ENCODE measurements at places on chromosomes 1 and 21.

GRCh38 chr1:109096120-109096519 is 5.6 kb downstream of the TMEM167B start:
- DNase-seq = no peak

DNA sequence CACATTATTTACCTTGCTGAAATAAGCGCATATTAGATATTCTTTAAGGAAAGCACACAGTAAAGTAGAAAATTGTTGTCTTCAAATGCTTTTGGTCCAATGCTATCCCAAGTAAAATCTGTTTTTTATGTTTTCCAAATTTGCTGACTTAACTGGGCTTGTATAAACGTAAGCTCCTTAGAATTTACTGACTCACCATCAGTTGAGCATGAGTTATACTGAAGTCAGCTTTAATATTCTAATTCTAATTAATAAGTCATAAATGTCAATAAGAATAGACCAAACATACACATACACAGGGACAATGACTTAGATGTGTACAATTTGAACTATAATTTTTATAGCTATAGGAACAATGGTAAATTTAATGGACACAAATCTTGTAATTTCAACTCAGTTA is 319.2 kb downstream of the TPR start:
- no peak for DNase-seq

DNA sequence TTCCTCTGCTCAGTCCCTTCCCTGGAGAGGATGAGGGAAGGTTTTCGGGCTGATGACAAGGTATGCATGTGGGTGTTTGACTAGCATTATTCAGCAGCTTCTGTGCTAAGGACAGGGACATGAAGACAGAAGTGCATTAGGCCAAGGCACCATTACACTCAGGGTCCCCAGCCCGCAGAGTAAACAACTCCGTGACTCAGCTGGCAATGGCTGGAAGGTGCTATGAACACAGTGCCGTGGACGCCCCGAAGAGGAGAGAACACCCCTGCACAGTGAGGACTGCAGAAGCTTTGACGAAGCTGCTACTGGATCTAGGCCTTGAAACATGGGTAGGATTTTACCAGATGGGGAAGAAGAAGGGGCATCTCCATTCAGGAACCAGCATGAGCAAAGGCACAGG is 13.7 kb upstream of the EPS8L3 start:
- no peak for DNase-seq

GRCh38 chr1:241654641-241655040 is 2.6 kb downstream of the WDR64 start:
- no peak for DNase-seq

- no peak for DNase-seq
Observed at GRCh38 chr21:36482181-36482580, 2.3 kb upstream of the CLDN14 start.

GRCh38 chr1:46643368-46643775 is 24.8 kb downstream of the ATPAF1 start:
- DNase-seq = no peak

GRCh38 chr1:76868154-76868882 is 1.0 kb downstream of the ST6GALNAC5 start:
- no peak for DNase-seq

GRCh38 chr1:248822148-248823032 is 3.3 kb downstream of the SH3BP5L start:
- DNase-seq = no peak

GRCh38 chr21:45545691-45546531 is 3.7 kb upstream of the SLC19A1 start:
- no peak for DNase-seq

DNA sequence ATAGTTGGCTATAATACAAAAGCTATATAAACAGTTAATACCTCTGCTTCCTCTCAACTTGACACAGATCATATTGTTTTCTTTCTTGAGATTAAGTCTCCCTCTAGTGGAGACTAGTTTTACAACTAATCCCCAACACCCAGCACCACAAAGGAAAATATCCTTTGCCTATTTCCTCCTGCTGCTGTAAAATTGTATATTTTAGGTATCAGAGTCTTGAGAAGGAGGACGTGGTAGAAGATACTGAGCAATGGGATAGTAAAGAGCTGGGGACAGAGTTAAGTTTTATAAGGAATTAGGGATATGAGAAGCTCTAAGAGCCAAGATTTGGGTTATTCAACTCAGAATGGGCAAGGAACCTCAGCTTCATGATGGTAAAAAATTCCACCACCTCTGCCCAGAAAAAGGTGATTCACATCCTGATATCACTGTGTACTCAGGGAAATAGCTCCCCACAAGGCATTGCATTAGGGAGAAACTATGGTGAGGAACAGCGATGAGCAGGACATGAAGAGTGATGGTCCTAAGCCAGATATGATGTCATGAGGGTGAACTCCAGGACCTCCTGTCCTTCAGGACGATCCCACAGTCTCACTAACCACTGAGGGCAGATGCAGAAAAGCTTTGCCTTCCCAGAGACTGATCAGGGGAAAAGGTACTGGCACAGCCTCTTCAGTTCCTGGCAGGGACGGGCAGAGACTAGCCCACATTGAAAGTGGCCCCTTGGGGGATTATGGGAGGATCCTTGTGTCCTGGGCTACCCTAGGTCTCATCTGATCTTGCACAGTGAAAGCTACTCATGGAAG is 14.7 kb upstream of the CFAP126 start:
- no peak for DNase-seq

DNA sequence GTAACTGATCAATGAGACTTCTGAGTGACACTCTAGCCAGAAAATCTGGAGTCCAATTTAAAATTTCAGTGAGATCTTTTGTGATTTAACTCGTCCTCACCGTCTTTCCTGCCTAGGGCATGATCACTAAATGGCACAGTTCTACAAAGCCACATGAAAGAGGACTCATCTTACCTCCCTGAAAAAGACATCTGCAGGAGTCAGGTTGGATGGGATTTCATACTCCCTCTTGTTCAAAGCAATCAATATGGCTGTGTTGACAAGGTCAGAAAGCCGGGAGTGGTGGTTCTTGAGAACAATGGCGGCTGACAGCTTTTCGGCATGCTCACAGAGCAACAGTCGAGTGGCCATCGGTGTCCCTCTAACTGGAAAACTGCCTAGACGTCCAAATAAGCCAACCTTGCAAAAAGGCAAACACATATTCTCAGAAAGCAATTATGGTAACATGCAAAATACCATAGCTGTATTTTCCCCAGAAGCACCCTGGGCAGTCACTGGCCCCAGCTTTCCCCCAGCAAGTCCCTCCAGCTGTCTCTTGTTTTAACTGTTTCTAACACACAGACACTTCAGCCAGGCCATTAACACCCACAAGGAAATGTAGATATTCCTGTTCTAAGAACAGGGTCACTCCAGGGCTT is 36.6 kb upstream of the ACTA1 start:
- DNase-seq = no peak

DNA sequence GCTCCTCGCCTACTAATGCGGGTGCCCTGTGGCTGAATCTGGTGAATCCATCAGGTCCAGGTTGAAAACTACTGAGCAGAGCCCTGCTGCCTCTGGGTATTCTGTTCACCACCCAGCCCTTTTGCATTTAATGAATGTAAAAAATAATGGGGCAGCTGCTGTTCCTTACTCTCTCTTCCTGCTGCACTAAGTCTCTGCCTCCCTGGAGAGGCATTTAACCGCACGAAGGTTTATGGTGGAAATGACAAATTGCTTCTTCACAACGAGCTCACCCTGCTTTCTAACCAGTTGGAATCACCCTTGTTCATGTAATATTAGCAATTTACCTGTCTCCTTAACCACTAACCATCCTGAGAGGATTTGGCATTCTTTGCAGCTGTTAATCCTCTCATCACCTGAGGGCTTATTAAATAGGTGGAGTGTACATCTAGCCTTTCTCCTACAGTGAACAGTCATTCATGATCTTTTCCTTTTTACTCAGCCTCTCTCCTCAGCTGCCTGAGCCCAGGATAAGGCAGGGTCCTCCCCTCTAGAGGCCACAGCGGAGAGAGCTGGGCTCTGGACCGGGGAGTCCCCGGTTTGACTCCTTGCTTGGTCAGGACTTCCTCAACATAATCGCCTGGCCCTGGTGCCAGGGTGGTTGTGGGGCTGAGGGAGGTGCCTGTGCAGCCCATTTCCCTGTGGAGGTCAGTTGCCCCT is 97.6 kb downstream of the NOS1AP start:
- no peak for DNase-seq

GRCh38 chr1:167194182-167194581 is 26.5 kb upstream of the POU2F1 start:
- DNase-seq = no peak

- DNase-seq = no peak
Observed at GRCh38 chr1:7380712-7381111, 390.4 kb upstream of the VAMP3 start.

- DNase-seq = no peak
Observed at GRCh38 chr1:180254854-180255253, 24.8 kb downstream of the LHX4 start.

GRCh38 chr1:70504821-70505193 is 93.7 kb downstream of the CTH start:
- DNase-seq = no peak

GRCh38 chr1:228010921-228011320 is 4.1 kb downstream of the WNT3A start:
- no peak for DNase-seq

- peak; percentile 82 for DNase-seq
Observed at GRCh38 chr1:21293537-21294265, 3.4 kb upstream of the ECE1 start.

GRCh38 chr21:38367646-38368045 is 110.9 kb downstream of the KCNJ15 start:
- DNase-seq = no peak

DNA sequence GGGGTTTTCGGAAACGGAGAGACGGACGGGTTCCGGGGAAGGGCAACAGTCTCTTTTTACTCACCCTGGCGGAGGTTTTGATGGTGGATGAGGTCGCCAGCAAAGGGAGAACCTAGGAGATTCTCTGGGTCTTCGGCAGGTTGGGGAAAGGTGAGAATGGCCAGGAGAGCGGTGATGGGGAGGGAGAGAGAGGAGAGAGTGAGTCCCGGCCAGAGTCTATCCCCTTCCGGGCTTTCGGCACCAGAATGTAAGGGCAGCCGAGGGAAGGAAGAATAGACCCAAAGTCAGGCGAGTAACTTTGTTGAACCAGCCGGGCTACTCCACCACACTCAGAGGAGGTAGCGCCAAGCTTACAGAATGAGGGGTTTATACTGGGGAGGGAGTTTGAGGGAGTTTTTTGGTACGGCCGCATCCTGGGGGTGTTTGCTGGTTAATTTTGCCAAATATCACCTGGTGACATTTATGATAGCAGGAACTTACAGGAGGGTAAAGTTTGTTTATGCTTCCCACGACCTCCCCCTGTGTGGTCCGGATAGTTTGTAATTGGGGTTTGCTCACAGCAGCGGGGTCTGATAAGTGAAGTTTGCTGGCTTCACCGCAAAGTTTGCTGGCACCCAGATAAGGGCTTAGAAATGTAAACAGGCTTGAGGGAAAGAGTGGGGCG is 141.1 kb upstream of the ETV3 start:
- no peak for DNase-seq

DNA sequence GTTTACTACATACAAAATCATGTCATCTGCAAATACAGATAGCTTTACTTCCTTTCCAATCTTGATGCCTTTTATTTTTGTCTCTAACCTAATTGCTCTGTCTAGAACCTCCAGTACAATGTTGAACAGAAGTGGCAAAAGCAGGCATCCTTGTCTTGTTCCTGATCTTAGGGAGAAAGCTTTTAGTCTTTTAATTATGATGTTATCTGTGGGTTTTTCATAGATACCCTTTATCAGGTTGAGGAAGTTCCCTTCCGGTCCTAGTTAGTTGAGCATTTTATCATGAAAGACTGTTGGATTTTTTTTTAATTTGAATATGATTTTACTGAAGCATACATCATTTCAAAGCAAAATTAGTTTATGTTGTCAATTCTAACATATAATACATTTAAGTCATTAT is 45.7 kb upstream of the DISC1 start:
- DNase-seq = no peak

DNA sequence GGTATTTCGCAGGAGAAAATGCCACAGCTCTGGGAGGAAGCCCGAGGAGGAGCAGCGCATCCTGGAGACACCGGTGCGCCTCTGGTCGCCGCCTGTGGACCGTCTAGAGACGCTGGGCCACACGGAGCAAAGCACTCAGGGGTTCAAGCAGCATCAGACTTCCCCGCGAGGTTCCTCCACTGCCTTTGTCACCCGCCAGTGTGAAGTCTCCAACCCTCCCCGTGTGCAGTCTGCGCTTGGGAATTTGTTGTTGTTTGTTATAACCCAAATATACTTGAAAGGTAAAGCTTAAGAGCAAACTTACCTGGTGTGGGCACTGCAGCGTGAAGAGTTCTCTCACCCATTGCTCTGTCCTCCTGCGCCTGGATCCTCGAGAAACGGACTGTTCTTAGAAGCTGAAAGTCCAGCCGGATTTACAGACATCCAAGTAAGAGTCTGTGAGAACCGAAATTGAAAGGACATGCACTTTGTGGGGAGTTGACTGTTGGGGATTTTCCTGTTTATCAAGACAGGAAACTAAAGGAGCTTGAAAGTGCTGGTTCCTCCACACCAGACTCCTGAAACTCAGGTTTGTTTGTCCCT is at the start of gene GBP4:
TSS of gene GBP4 (minus strand) at position 452 of the 582 bp plus-strand sequence. CDS start at position 344, 108 bp downstream.
- DNase-seq = peak; percentile 19

DNA sequence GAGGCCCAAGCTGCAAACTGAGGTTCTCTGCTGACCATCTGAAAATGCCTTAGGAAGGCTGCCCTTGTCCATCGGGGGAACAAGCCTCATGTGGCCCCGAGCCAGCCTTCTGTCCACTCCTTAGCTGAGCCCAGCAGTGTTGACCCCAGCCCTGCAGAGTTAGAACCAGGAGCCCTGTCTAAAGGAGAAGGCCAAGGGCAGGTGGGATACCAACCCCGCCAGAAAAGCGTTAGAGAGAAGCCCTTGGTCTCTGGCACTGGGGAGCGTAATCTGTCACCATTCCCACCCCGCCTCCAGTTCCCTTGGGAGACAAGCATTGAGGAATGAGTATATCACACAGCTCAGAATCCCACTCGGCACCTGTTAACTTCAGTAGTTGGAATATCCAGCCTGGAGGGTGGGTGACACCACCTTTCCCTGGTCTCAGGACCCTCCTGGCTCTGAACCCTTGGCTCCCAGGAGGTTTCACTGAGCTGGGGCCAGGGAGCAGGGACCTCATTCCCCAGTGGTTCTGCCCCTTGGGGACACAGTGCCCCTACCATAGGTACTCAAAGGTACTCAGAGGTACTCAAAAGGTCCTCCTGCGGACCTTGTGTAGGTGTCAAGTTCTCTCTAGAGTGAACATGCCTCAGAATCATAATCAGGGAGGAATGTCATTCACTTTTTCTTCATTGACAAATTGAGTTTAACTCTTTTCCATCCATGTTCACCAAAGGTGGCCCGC is 16.4 kb downstream of the ETS2 start:
- DNase-seq = no peak

DNA sequence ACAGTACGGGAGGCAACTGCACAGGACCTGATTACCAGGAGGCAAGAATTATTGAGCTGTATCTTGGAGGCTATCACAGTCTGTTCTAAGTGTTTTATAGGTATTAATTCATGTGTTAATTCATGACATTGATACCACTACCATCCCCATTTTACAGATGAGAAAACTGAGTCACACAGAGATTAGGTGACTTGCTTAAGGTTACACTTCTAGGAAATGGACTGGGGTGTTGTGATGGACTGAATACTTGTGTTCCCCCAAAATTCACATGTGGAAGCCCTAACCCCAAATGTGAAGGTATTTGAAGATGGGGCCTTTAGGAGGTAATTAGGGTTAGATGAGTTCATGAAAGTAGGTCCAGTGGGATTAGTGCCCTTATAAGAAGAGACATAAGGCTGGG is 10.1 kb upstream of the TRIM63 start:
- DNase-seq = no peak

GRCh38 chr1:219215477-219215876 is 41.8 kb downstream of the LYPLAL1 start:
- DNase-seq = no peak

- no peak for DNase-seq
Observed at GRCh38 chr1:24551960-24552571, 3.8 kb upstream of the NCMAP start.

- DNase-seq = peak; percentile 92
Observed at GRCh38 chr1:174999936-175000696, at the start of gene CACYBP. TSS of gene CACYBP (plus strand) at chr1:174999947. CDS start at chr1:175000181, 234 bp downstream.
